Adrenal gland (tissue), 19 donors: ENCODE measurements at places on chromosomes 6 and 20. TPM values are rescaled to one million over a fixed set of nuclear protein-coding genes. Genes with fewer than 3 reads are reported as not detected.

- no peaks in the 10 kb centered on the region for H3K36me3 ChIP-seq
- no peak overlapping the region for H3K27ac ChIP-seq
- peaks cover 7% of the 10 kb centered on the region for H3K4me1 ChIP-seq
- H3K4me3 ChIP-seq, result no peak overlapping the region
Observed at GRCh38 chr6:112268019-112268418, 13.7 kb upstream of the LAMA4 start.

- H3K27me3 ChIP-seq, result no peaks in the 10 kb centered on the region
- H3K4me3 ChIP-seq, result no peak overlapping the region
- no peaks in the 10 kb centered on the region for H3K4me1 ChIP-seq
- no peaks in the 10 kb centered on the region for H3K36me3 ChIP-seq
- DNase-seq, result peak; percentile 4
Observed at GRCh38 chr6:124881898-124882578, 80.2 kb upstream of the RNF217 start.

CENPQ gene
- 3.1 TPM for polyA plus RNA-seq

GRCh38 chr6:138485005-138485545 lies 14.2 kb downstream of the NHSL1 start:
- H3K4me1 ChIP-seq, result peaks cover 4% of the 10 kb centered on the region
- H3K27me3 ChIP-seq, result no peaks in the 10 kb centered on the region
- no peak overlapping the region for H3K27ac ChIP-seq
- H3K4me3 ChIP-seq, result no peak overlapping the region
- H3K36me3 ChIP-seq, result no peaks in the 10 kb centered on the region
- DNase-seq, result no peak

- H3K4me1 ChIP-seq, result no peaks in the 10 kb centered on the region
- DNase-seq, result no peak
- no peaks in the 10 kb centered on the region for H3K27me3 ChIP-seq
- H3K4me3 ChIP-seq, result no peak overlapping the region
Observed at GRCh38 chr20:17488916-17489600, 42.1 kb downstream of the BFSP1 start.

- no peaks in the 10 kb centered on the region for H3K4me1 ChIP-seq
- H3K36me3 ChIP-seq, result no peaks in the 10 kb centered on the region
- H3K4me3 ChIP-seq, result no peak overlapping the region
- H3K27me3 ChIP-seq, result no peaks in the 10 kb centered on the region
- DNase-seq, result no peak
Observed at GRCh38 chr6:6348256-6348655, 27.8 kb upstream of the F13A1 start.

DNA sequence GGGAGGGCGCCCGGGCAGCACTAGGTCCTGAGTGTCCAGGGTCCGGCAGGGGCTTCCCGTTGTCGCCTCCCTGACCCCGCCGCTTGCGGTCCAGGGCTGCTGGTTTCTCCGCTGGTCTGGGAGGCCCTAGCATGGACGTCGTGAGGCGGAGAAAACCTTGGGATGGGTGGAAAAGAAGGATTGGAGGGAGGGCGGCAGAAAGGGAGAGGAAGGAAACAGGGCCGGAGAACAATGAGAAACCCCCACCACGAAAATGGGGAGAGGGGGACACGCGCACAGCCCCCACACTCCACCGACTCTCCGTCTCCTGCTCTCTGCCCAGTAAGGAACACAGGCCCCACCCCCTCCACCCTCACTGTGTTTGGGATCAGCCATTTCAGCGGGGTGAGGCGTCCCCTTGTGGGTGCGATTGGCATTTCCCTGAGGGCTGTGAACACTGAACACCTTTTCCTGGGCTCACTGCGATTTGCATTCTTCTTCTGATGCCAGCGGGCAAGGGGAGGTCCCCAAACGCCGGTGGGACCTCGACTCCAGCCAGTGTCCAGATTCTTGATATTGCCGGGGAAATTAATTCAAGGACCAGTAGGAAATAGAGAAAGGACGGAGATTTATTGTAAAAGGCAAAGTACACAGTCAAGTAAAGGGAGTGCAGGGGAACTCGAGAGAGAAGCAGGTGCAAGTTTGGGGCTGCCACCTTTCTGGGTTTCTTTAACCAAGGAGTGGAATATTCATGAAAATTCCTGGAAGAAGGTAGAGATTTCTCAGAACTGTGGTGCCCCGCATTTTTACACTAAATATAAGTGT lies 3.3 kb upstream of the RAET1G start:
- peak; percentile 95 for DNase-seq
- peak overlapping the region; percentile 41 for H3K27ac ChIP-seq
- H3K27me3 ChIP-seq, result peaks cover 20% of the 10 kb centered on the region
